Activated CD4-positive, alpha-beta T cell treated with anti-CD3 and anti-CD28 coated beads, Interleukin-2, amount 50 U/mL, for 48 hours (primary cell): ENCODE measurements at places on chromosomes 1 and 21.

DNA sequence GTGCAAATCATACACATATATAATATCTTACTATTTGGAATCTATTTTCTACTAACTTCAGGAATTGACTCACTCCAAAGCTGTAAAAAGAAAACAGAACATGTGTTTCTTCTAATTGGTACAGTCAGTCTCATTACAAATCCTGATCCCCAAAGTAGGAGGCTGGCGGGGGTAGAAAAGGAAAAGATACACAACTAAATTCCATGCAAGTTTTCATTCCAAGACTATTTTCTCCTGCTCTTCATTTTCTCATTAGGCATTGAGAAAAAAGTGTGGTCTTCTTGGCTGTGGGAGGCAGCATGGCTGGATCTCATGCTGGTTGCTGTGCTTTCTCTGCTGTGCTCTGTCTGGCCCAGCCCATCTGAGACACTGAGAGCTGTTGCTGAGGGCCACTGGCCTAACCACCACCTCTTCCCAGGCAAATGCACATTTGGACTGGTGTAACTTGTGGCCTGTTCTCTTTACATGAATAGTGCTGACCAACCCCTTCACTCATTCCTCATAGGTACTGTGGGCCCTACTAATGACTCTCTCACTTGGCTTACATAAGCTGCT, 1107.5 kb upstream of the B3GALT2 start:
- DNase-seq, result no peak

DNA sequence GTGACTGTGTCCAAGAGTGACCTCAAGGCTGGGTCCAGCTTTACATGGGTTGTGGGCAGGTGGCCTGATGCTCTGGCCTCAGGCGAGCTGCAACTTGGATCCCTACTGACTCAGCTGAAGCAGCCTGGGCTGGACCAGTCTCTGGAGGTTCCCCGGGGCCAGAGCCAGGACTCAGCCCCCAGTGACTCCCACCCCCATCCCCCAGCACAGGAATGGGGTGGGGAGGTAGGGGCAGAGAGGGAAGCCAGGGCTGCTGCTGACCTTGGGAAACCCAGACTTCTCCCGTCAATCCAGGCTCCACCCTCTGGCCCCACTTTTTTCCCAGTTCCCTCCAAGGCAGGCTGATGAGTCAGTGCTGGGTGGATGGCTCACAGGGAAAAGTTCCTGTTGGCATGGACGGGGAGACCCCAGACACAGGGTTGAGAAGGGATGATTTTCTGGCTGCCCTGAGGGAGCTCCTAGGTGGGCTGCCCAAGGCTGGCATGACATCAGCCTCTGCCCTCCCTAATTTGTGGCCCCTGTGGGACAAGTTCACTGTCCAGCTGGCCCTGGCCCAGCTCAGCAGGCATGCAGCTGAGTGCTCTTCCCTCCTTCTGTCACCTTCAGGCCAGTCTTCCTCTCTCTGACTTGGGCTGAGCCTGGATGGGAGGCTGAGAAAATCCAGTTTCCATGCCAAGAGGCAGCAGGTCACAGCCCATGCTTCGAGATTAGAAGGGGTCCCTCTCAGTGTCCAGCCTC, 2.2 kb downstream of the ZC3H12A start:
- DNase-seq, result peak; percentile 21

- DNase-seq, result no peak
Observed at GRCh38 chr1:23303524-23303923, 40.6 kb downstream of the HNRNPR start.

DNA sequence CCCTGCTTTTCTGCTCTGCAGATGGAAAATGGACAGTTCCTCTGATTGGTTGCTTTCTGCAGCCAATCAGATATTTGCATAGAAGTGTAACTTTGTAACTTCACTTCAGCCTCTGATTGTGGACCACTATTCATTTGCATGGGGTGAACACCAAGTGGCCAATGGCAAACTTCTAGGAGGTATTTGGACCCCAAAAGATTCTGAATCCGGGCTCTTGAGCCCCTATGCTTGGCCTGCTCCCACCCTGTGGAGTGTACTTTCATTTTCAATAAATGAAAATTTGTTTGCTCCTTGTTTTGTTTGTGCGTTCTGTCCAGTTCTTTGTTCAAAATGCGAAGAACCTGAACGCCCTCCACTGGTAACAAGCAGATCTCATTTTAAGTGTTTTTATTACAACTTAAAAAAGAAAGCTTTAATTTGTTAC, 6.4 kb upstream of the GSTM4 start:
- no peak for DNase-seq

GRCh38 chr1:33986390-33987095, 122.7 kb downstream of the HMGB4 start:
- no peak for DNase-seq

GRCh38 chr1:37130221-37130948, 96.1 kb upstream of the GRIK3 start:
- no peak for DNase-seq

- DNase-seq, result no peak
Observed at GRCh38 chr1:228508840-228509415, 21.7 kb downstream of the RNF187 start.

GRCh38 chr1:85318217-85318616, 41.8 kb upstream of the BCL10 start:
- DNase-seq, result no peak

GRCh38 chr1:208291923-208292711, 47.9 kb upstream of the PLXNA2 start:
- DNase-seq, result no peak

DNA sequence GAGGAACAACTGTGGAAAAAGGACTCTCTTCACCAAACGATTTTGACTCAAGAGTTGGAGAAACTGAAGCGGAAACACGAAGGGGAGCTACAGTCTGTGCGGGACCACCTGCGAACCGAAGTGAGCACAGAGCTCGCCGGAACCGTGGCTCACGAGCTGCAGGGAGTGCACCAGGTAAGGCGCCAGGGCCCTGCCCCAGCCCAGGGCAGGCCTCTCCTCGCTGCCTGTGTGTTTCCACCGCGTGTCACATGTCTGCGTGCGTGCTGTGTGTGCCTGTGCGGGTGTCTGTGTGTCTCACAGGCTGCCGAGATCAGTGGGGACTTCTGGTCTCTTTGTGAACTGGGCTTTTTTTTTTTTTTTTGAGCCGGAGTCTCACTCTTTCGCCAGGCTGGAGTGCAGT, 43.0 kb downstream of the PCNT start:
- DNase-seq, result no peak

GRCh38 chr1:224784265-224785039, 145.0 kb upstream of the DNAH14 start:
- no peak for DNase-seq

GRCh38 chr1:182249201-182249676, 142.4 kb downstream of the GLUL start:
- peak; percentile 67 for DNase-seq

DNA sequence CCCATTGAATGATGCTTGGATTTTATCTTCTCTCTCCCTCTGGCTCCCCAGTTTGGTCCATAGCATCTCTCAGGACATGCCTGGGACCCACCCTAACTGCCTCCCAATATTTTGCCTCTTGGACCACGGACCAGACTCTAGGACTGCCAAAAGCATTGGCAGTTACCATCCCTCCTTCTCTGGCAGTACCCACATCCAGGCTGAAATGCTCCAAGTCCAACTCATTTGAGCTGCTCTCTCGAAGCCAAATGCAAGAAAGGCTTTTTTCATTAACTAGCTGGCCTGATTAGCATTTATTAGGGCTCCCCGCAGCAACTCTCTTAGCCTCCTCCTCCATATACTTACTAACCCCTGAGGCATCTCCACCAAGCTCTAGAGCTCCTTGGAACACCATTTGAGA, 140.0 kb upstream of the GRIK3 start:
- no peak for DNase-seq

- no peak for DNase-seq
Observed at GRCh38 chr1:171350594-171350993, 36.6 kb downstream of the FMO4 start.

GRCh38 chr1:9717193-9718005, 65.9 kb downstream of the PIK3CD start:
- peak; percentile 88 for DNase-seq

DNA sequence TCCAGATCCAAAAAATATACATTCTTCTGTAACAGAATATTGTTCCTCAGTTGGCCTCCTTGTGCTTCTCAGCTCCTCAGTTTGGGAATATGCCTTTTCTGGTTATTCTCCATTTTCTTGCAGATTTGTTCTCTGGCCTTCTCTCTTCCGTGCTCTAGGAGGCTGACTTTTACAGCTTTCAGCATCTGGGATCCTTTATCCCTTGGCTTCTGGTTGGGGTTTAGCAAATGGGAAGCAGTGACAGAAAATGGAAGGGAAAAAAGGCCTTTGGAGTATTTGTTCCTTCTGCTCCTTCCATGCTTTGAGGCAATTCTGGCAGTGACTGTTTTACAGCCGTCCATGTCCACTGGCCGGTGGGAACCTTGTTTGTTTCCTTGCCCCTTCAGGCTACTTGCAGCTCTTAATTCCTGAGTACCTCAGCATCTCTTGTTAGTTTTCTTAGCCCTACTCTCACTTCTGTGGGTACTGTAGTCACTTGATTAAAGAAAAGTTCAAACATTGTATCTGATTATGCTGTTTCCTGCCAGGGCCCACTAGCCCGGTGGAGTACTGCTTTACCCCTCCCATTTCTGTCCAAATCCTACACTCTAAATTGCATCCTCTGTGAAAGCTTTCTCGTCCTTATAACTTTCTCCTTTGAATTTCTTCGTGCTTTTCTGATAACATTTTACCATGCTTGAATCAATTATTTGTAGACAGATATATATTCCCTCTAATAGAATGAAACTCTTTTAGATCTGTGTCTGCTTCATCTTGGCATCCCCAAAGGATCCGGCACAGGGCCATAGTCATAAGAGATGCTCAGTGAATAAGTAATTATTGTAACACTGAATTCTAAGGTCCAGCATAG, 118.2 kb downstream of the OSBPL9 start:
- DNase-seq, result no peak

DNA sequence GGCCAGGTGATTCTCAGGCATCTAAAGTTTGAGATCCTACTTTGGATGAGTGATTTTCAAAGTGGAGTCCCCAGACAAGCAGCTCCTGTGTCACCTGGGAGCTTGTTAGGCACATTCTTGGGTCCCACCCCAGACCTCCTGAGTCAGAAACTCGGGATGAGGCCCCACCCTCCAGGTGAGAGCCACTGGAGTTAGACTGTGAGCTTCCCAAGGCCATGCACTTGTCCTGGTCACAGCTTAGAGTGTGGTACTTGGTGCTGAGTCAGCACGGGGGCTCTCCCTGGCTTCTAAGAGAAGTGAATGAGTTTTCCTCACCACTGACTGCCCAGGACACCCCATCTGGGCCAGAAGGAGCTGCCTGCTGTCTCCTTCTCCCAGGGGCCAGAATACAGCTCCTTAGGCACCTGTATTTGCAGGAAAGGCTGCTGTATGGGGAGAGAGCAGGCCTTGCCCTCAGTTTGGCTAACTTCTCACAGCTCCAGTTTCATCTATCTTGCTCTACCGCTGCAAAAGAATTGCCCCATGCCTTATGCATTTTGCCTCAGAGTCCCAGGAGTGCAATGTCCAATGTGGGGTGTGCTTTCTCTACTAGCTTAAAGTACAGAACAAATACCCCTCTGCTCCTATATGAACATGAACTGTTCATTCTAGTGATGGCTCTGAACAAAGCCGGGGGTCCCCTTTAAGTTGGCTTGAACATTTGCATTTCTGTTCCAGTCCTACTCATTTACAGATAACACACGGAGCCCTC, 98.1 kb downstream of the PSMG1 start:
- no peak for DNase-seq

DNA sequence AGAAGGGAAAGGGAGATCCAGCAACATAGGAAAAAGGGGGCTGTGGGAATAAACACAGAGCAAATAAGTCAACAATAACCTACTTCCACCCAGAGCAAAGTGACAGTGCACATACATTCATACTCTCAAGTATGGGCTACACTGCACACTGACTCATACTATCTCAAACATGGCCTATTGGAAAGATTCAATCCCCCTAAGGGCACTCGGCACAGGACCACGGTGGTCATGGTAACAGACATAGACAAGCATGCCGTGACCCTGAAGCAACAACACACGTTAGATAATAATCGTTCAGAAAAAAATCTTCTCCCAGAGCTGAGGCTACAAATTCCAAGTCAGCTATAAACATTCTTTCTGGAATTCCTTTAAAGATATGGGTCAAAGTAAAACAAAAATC, 16.8 kb upstream of the JAK1 start:
- no peak for DNase-seq

DNA sequence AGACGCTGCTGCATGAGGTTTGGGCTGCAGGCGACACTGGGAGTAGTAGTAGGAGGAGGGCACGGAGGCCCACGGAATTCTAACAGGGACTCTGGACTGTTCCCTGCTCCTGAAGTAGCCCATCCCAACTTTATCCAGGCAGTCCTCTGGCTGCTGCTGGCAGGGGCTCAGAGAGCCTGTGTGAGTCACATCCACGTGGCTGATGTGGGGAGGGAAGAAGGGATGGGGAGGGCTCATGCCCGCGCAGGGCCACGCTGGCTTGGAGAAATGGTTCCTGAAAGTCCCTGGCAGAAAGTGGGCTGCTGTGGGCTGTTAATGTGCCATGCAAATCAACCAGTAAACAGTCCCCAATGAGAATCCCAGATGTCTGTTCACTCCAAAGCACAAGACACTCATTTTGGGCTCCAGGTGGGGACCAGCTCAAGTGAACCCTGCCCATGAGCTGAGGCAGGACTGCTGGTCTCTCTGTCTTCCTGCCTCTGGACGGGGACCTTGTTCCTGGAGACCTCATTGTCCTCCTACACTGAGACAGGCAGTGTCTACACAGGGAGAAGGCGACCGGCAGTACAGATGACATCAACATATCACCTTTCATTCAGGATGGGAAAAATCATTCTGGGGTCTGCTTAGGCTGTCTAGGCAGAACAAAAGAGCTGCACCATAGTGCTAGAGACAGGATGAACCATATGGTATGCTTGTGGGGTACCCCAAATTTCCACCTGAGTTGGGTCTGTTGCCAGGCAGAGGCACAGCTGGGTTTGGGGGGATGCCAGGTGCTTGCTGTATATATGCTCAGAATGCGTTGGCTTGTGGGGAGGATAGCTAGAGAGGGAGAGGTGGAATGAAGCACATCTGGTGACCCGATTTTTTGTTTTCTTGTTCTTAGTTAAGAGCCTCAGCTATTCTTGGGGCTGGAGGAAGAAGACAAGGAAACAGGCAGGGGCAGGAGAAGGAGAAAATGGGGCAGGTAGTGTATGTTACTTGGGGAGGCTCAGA, 57.9 kb upstream of the FMOD start:
- DNase-seq, result no peak
